ENCODE measurements at places on chromosomes 16 and 17.

DNA sequence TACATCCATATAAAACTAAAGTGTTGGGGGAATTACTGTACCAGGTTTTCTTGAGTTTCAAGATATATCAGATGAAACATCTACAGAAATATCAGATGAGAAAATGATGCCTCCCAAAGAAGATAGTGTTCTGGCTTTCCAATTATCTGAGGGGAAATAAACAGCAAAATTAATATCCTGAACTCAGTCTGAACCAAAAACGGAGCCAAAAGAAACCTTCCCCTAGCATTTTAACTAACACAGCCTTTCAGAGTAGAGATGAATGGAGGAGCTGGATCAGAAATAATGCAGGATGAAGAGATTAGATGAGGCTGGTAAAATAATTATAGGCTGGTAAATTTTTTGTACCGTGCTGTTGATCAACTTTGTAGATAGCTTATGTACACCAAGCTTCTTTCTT lies 16.2 kb downstream of the ERCC4 start:
- no peak for DNase-seq

DNA sequence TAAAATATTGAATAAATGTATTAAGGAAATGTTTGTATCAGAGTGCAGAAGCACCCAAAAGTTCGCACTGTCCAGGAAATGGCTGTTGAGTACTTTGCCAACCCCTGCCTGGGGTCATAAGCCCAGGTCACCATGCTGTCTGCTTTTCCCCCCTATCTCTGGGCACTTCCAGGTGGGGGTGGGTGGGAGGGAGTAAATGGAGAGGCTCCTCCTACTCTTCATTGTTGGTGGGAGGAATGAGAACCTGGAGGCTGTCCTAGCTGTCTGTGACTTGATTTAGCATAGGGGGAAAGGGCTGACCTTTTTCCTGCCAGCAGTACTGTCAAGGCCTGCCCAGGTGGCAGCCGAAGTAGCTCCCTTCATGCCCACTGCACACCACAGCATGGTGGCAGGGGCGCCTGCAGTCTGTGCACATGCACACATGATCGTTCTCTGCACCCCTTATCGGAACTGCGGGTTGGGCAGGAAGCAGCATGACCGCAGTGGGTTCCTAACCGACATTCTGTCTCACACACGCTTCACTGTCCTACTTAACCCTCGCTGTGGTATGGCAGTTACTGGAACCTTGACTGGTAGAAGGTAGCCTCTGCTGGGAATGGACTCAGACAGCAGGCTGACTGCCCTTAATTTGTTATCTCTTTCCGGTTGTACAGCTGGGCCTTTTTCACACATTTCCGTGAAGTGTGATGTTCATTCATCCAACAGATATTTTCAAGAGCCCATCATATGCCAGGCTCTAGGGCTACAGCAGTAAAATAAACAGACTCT lies 41.5 kb downstream of the LDHD start:
- DNase-seq = no peak

DNA sequence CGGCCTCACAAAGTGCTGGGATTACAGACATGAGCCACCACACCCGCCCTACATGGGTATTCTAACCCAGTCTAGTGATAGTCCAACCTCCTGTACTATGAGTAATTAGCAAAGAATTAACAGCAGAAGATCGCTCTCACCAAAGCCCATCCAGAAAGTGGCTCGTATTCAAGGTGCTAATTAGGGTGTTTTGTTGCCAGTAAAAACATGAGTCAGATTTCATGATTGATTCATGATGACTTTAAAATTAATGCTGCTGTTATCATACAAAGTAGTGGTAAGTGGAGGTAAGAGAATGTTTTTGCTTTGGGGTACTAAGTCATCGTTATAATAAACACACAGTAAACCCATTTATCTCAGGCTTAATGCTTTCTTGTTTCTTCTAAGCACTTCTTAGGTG lies 428.8 kb downstream of the WWOX start:
- DNase-seq = peak; percentile 69

GRCh38 chr16:31265329-31266245 lies 5.8 kb downstream of the ITGAM start:
- DNase-seq = peak; percentile 92

- no peak for DNase-seq
These were observed 47.9 kb downstream of the MAPT start for GRCh38 chr17:45942284-45942683.

- DNase-seq = no peak
These were observed 52.6 kb downstream of the PIMREG start for GRCh38 chr17:6496640-6497441.

DNA sequence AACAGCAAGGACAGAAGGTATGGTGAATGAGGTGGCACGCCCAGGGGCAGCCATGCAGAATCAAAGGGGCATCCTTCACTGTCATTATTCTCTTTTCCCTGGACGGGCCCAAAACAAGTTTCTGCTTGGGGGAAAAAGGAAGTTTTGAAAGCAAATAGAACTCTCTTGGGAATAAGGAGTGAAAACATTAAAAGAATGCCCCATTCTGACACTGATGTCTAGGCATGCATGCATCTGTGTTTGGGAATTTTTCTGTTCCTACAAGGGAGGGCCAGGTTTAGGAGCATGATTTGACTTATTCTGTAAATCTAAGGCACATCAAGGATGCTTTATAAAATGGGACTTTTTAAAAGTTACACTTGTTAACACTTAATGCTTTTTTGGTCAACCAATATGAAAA lies 34.3 kb upstream of the SLC12A3 start:
- no peak for DNase-seq

DNA sequence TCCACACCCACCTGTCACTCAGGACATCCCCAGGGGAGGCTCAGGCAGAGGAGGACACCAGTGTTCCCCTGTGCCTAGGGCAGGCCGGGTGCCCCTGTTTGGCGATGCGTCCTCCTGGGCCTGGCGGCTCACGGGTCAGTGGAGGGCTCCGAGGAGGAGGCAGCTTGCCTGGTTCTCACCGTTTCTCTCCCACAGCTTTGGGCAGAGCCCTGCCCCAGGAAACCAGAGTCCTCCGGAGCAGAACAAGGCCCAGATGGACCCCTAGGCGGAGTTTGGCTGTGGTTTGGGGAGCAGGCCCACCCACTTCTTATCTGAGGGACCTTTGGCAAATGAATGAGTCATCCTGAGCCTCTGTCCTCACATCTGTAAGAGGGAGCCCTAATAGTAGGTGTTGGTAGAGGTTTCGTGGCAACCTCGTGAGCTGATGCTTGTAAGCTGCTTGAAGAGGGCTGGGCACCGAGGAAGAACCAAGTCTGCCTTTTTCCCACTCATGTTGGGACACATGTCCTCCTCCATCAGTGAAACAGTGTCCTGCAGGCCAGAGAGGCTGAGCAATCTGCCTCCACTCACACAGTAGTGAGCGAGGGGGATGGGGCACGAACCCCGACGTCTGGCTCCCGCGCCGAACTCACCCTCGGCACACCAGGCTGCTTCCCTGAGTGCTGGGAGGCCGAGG lies 247.0 kb upstream of the CIBAR2 start:
- DNase-seq = no peak

DNA sequence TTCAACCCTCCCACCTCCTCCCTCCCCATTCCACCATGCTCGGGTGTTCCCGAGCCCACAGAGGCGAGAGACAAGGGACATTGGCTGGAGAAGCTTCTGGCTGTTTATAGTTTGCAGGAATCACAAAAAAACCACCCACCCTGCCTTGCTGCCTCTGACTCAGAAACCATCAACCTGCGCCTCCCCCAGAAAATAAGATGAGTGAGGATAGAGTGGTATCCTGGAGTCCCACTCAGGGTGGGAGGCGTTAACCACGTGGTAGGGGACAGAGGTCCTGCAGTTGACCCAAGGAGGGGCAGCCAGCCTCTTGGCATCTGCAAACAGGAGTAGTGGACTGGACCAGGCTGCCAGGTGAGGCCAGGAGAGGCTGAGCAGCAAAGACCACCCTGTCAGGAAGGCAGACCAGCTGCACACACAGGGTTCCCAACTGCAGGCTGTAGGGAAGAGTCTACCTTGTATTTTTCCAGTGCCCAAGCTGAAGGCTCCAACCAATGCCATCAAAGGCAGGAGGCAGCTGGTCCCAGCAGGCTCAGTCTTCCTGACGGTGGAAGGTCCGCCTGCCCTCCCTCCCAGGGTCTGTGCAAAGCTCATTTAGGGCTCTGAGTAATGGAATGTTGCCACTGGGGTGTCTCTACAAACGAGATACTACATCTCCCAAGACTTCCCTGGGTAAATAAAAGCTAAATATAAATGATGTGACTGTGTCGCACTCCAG lies 201.5 kb upstream of the TNRC6C start:
- DNase-seq = no peak

DNA sequence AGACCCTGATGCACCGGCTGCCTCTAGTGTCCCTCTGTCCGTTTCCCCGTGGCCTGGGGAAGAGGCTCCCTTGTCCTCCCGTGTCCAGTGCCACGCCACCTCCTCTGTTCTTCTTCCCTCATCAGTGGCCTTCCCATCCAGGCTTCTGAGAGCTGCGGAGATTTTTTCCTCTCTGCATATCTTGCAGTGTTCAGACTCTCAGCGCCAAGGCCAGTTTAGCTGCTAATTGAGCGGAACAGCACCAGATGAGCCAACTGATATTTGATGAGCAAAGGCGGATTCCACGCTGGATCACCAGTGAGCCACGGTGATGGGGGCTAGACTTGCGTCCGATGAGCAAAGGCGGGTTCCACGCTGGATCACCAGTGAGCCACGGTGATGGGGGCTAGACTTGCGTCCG lies 257.6 kb downstream of the FOXL1 start:
- DNase-seq = no peak

GRCh38 chr16:10868104-10868595 lies 8.9 kb upstream of the CIITA start:
- DNase-seq = no peak

DNA sequence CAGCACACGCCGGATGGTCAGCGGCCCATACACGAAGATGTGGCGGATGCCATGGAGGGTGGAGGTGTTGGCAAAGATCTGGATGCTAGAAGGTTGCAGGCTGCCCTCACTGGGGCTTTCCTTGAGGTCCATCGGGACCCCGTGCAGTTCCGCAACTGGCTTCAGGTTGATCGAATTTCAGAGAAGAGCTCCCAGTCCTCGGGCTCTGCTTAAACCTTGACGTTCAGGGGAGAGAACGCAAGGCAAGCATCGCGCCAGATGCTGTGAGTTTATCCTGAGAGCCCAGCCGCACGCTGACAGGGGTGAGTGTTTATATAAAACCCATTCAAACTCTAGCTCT lies 98.7 kb upstream of the CCL2 start:
- DNase-seq = no peak

DNA sequence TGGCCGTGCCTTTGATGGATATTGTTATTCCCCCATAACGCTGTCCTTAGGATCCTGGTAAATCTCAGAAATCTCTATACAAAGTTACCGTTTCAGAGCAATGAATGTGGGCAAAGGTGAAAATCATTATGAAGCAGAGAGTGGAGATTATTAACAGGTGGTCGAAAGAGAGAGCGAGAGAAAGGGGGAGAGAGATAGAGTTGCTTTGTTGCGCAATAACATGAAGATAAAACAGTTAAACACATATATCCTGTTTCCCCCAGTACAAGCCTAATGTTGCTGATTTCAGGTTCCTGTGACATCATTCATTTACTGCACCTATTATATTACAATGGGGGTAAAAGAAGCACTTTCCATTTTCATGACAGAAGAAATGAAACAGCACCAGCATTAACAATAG lies 535.4 kb upstream of the RBFOX1 start:
- no peak for DNase-seq

- peak; percentile 86 for DNase-seq
These were observed 3.1 kb downstream of the RNF227 start for GRCh38 chr17:7912927-7913524.

- no peak for DNase-seq
These were observed 49.4 kb downstream of the BEAN1 start for GRCh38 chr16:66476328-66477027.

DNA sequence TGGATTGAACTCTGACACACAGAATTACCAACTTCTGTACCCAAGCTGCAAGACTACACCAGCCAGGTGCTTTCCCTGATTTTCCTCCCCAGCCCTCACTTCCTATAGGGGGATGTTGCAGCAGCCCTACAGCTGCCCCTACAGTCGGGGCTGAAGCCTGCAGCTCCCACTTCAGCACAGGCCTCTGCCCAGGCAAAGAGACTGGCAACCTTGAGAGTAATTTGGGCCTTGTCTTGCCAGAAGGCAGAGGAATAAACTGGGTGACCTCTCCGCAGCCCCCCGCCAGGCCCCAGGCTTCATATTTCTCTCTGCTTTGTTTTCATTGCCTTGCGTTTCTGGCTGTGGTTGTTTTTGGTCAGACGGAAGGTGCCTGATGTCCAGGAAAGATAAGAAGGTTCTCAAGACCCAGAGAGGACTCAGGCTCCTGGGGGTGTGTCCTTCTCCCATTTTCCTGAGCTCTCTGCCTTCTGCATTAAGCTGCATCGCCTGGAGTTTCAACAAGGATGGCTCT lies 32.0 kb downstream of the SLC6A4 start:
- DNase-seq = no peak

DNA sequence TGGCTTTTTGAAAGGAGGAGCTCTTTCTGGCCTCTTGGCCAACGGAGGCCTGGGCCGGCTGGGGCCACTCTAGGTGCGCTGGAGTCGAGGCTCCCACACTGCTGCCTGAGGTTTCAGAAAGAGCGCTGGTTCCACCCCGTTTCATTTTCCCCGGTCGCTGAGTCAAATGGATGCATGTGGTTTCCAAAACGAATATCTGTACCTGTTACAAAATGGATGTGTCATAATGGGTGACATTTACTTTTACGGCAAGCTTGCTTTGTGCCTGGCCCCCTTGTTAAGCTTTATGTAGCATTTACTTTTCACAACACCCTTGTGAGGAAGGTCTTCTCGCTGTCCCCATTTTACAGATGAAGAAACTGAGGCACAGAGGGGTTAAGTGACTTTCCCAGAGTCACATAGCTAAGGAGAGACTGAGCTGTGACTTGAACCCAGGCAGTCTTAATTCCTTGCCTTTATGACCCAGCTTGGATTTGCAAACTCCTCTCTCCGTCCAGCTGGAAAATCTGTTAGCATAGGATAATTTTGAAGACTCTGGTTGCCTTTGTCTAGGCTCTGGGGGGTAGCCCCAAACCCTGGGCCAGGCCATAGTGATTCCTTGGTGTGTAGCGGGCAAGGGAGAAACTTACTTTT lies 10.6 kb downstream of the KSR1 start:
- DNase-seq = no peak

DNA sequence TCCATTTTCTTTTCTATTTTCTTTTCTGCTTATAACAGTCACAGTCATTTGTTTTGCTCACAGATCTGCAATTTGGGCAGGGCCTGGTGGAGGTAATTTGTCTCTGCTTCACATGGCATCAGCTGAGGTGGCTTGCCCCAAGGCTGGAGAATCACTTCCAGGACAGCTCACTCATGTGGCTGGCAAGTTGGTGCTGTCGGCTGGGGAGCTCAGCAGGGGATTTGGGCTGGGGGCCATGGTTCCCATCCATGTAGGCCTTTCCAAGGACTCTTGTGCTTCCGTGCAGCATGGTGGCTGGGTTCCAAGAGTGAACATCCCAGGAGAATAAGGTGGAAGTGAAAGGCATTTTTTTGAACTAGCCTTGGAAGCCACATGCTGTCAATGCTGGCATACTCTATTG lies 85.7 kb downstream of the MGAT5B start:
- DNase-seq = peak; percentile 6

DNA sequence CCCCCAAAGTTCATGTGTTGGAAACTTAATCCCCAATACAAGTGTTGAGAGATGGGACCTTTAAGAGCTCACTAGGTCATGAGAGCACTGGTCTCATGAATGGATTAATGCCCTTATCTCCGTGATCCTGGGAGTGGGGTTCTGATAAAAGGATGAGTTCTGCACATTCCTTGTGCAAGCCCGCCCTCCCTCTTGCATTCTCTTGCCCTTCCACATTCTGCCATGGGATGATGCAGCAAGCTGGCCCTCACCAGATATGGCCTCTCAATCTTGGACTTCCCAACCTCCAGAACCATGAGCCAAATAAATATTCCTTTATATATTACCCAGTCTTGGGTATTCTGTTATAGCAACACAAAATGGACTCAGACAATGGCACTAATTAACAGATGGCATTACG lies 14.1 kb downstream of the GLG1 start:
- DNase-seq = no peak
